ENCODE measurements at places on chromosomes 2 and 18.

DNA sequence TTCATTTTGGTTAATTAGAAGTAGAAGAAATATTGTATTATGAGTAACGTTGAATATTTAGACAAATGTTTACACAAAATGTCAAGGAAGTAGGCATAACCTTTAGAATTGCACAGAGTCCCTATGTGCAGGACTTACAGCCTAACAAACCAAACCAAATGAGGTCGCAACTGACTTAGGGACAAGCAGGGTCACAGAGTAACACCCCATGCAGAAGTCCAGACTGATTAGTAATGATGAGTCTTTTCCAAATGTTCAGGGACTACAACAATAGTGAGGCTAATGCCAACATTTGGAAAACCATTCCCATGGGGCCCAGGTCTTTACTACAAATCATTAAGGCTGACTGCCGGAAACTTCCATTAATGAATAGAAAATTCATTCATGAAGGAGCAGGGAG lies 452.5 kb upstream of the CHAC2 start:
- H3K27me3 ChIP-seq: no peaks in the 10 kb centered on the region
- H3K27ac ChIP-seq: no peak overlapping the region
- no peak overlapping the region for H3K4me3 ChIP-seq

DNA sequence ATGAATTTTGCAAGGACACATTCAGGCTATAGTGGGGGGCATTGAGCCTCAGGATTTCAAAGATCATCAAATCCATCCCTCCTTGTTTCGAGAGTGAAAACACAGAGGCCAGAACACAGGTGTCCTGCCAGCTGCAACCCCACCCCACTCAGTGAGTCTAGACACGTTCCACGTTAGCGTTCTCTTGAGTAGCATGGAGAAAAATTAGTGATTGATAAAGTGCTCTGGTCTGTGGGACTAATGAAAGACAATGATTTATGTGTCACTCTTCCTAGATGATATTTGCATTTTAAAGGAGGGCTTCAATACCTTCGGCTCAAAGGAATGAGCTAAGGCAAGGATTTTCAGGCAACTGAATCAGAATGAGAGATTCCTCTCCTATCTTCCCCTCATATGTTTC lies 43.8 kb downstream of the SLC4A3 start:
- H3K27me3 ChIP-seq: no peaks in the 10 kb centered on the region
- no peaks in the 10 kb centered on the region for H3K4me1 ChIP-seq
- H3K27ac ChIP-seq: no peak overlapping the region
- no peak for DNase-seq

- H3K27me3 ChIP-seq: no peaks in the 10 kb centered on the region
- H3K4me1 ChIP-seq: peaks cover 3% of the 10 kb centered on the region
- H3K27ac ChIP-seq: no peak overlapping the region
- DNase-seq: no peak
- no peaks in the 10 kb centered on the region for H3K36me3 ChIP-seq
- no peak overlapping the region for H3K4me3 ChIP-seq
These were observed 58.1 kb downstream of the ST3GAL5 start for GRCh38 chr2:85830645-85831044.

- no peak overlapping the region for H3K4me3 ChIP-seq
- no peaks in the 10 kb centered on the region for H3K27me3 ChIP-seq
- H3K4me1 ChIP-seq: no peaks in the 10 kb centered on the region
- DNase-seq: no peak
- H3K36me3 ChIP-seq: no peaks in the 10 kb centered on the region
These were observed 42.6 kb upstream of the PDCL3 start for GRCh38 chr2:100520224-100520623.

DNA sequence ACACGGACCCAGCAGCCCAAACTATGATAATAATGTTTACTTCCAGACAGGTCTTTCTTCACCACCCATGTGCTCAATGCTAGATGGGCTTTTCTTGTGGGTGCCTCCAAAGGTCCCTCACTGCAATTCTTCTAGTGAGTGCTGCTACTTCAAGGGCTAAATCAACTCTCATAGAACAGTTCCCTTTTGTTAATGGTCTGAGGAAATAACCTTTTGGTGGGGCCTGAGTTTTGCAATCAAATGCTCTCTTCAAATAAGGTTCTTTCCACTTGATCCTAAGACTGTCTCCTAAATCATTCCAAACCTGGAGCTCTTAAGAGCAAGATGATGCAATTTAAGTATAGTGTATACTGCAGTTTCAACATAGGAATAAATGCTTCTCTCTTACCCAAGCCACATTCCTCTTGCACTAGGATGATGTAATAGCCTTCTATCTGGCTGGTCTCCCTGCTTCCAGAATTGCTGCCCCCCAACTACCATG lies 6.0 kb downstream of the NEMP2 start:
- no peak overlapping the region for H3K27ac ChIP-seq
- no peaks in the 10 kb centered on the region for H3K36me3 ChIP-seq
- no peak for DNase-seq
- peaks cover 21% of the 10 kb centered on the region for H3K4me1 ChIP-seq

GRCh38 chr18:11324510-11324909 lies 175.1 kb upstream of the PIEZO2 start:
- no peak overlapping the region for H3K4me3 ChIP-seq
- no peak overlapping the region for H3K27ac ChIP-seq
- H3K36me3 ChIP-seq: no peaks in the 10 kb centered on the region
- no peak for DNase-seq

DNA sequence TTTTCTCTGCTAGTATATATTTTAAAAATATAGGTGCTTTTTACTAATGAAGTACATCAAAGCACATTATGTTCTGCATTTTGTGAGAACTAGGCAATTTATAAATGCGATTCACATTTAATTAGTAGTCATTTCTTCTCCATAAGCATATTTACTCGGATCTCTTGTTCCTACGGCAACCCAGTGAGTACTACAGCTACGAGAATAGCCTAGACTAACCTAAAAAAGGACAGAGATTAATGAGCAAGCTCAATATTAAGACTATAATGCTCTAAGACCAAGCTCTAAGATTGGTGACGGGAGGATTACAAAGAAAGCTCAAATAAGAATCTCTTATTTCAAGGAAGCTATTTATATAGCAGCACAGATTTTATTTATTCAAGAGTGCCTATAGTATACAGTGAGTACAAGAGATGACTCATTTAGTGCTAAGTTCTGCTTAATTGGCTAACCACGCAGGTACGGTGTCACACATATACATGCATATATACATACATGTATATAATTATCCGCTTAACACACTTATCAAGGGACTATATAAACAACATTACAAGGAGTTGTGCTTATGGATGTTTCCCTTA lies 364.7 kb downstream of the GPD2 start:
- no peak overlapping the region for H3K4me3 ChIP-seq
- H3K27me3 ChIP-seq: no peaks in the 10 kb centered on the region
- no peaks in the 10 kb centered on the region for H3K4me1 ChIP-seq
- no peaks in the 10 kb centered on the region for H3K36me3 ChIP-seq

GRCh38 chr2:65388051-65388531 lies 44.3 kb downstream of the SPRED2 start:
- peaks cover 14% of the 10 kb centered on the region for H3K4me1 ChIP-seq
- H3K27me3 ChIP-seq: no peaks in the 10 kb centered on the region
- no peak for DNase-seq
- H3K4me3 ChIP-seq: no peak overlapping the region
- H3K27ac ChIP-seq: no peak overlapping the region

DNA sequence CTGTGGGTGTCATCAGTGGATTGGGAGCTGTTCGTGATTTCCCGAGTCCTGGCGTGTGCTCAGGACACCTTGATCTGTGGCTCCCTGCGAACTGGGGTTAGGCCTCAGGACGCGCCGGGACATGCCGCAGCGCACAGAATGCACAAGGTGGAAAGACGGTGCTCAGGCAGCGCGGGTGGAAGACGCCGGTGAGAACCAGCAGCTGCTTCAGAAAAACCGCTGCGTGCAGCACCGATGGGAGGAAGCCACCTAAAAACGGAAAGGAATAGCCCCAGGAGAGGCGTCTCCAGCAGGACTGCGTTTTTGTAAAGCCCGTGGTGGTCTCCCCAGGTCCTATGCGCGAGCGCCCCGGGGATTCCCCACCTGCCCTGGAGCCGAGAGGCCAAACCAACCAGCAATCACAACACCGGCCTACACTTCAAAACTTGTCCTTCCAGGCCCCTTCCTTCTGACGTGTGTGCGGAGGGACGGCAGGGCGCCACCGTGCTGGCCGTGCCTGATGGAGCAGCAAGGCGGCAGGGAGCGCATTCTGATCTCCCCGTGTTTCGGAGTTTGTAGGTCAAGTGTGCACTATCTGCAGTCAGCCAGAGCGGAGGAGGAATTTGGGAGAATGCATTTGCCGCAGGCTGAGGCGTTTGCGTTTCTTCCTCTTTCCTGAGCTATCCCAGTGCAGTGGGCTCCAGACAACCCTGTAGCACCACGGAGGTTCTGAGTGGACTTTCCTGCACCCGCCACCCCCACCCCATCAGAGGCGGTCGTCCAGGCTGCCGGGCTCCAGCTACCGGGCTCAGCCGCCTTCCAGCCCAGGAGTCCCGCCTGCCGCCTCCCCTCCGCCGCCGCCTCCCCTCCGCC lies 32.2 kb downstream of the RTP5 start:
- no peaks in the 10 kb centered on the region for H3K4me1 ChIP-seq
- H3K27me3 ChIP-seq: no peaks in the 10 kb centered on the region
- no peaks in the 10 kb centered on the region for H3K36me3 ChIP-seq
- DNase-seq: no peak
- no peak overlapping the region for H3K27ac ChIP-seq

- DNase-seq: no peak
- H3K36me3 ChIP-seq: no peaks in the 10 kb centered on the region
- H3K4me1 ChIP-seq: peaks cover 16% of the 10 kb centered on the region
- no peak overlapping the region for H3K4me3 ChIP-seq
- no peaks in the 10 kb centered on the region for H3K27me3 ChIP-seq
- no peak overlapping the region for H3K27ac ChIP-seq
These were observed 63.5 kb downstream of the ARHGAP15 start for GRCh38 chr2:143192716-143193115.

DNA sequence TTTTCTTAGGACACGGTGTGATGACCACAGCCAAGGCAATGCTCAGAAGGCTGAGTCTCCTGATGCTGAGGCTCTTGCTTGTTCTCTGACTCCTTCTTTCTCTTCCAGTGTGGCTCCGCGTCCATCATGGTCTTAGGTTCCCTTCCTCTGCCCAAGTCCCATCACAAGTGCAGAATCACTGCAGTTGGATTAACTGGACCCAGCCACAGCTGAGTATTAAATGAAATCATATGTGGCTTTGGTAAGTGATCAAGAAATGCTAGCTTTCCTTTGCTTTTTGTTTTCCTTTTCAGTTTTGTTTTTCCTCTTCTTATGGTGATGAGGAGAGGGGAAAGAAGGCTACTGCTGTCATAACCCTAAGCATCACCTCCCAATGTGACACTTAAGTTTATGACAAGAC lies 375.8 kb downstream of the INSIG2 start:
- no peak for DNase-seq
- no peaks in the 10 kb centered on the region for H3K27me3 ChIP-seq
- no peak overlapping the region for H3K27ac ChIP-seq
- H3K4me1 ChIP-seq: no peaks in the 10 kb centered on the region
- H3K4me3 ChIP-seq: no peak overlapping the region

GRCh38 chr2:161230959-161231358 lies 70.7 kb downstream of the TANK start:
- H3K4me1 ChIP-seq: no peaks in the 10 kb centered on the region
- no peak overlapping the region for H3K27ac ChIP-seq
- DNase-seq: no peak
- no peaks in the 10 kb centered on the region for H3K27me3 ChIP-seq
- no peak overlapping the region for H3K4me3 ChIP-seq

GRCh38 chr2:186718903-186719302 lies 25.0 kb downstream of the FAM171B start:
- H3K36me3 ChIP-seq: no peaks in the 10 kb centered on the region
- H3K27me3 ChIP-seq: no peaks in the 10 kb centered on the region
- H3K4me3 ChIP-seq: no peak overlapping the region

DNA sequence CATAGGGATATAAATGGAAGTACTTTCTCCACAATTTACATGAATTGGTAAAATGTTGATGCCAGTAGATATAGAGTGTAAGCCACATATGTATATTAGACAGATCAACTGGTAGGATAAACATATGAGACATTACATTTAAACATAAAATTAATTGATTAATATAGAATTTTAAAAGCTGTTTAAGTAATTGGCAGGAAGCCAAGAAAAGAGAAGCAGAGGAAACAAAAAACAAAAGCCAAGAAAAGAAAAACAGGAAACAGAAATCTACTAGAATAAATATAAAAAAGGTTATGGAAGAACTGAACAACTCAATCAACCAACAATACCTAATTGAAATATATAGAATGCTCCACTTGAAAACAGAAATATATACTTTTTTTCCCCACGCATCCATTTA lies 920.1 kb upstream of the TMEFF2 start:
- H3K4me1 ChIP-seq: no peaks in the 10 kb centered on the region
- no peaks in the 10 kb centered on the region for H3K27me3 ChIP-seq
- no peaks in the 10 kb centered on the region for H3K36me3 ChIP-seq
- no peak overlapping the region for H3K27ac ChIP-seq

DNA sequence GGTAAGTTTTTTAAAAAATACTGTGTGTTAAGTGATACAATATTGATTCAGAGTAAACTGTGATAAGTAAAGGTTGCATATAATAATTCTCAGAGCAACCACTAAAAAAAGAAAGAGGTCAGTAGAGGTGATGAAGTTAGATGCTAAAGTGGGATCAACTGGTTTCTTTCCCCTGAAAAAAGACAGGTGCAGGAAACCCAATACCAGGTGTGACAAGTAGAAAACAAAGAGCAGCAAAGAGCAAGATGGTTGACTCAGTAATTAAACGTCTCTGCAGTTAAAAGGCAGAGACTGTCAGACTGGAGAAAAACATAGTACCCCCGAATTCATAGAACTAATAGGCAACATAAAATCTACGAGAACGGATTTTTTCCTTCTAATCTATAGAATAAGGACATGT lies 128.3 kb downstream of the ATP9B start:
- H3K4me3 ChIP-seq: no peak overlapping the region
- no peaks in the 10 kb centered on the region for H3K36me3 ChIP-seq
- peaks cover 5% of the 10 kb centered on the region for H3K27me3 ChIP-seq
- no peak overlapping the region for H3K27ac ChIP-seq
- no peaks in the 10 kb centered on the region for H3K4me1 ChIP-seq
- no peak for DNase-seq

- H3K4me3 ChIP-seq: no peak overlapping the region
- no peak overlapping the region for H3K27ac ChIP-seq
- H3K27me3 ChIP-seq: no peaks in the 10 kb centered on the region
- DNase-seq: no peak
- H3K4me1 ChIP-seq: peaks cover 3% of the 10 kb centered on the region
These were observed 26.4 kb upstream of the RNU4ATAC start for GRCh38 chr2:121504316-121504715.

DNA sequence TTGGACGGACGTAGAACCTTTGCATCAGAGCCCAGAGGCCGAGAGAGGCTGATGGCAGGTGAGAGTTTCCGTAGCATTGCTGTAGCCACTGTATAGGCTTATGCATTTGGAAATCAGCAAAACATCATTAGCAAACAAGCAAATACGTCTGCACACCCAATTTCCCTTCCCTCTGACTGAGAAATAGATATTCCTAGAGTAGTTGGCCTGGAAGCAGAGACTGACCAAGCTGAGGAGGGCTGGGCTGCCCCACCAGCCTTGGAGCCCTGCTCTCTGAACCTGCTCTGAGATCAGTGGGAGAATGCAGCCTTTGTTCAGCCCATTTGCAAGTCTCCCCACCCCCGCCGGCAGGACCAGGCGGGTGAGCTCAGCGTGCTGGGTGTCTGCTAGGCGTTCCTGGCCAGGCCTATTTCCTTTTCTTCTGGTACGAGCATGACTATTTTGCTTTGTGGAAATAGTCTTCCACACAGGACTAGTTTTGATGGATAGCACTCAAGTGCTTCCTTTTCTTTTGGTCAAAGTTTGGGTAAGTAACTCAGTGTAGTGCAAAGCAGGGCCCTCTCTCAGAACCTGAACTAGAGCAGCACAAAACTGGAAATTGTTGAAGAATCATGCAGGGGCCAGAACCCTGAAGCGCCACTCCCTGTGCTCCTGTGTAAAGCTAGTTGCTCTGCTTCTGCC lies 21.9 kb upstream of the RNF149 start:
- H3K4me3 ChIP-seq: no peak overlapping the region
- H3K27me3 ChIP-seq: no peaks in the 10 kb centered on the region
- peaks cover 6% of the 10 kb centered on the region for H3K4me1 ChIP-seq
- H3K27ac ChIP-seq: no peak overlapping the region

All from thoracic aorta (tissue), 2 donors.